ENCODE measurements at places on chromosomes 4 and X.

- no peak for DNase-seq
Measured at GRCh38 chrX:3129256-3129655, 88.0 kb downstream of the ARSF start.

- peak; percentile 74 for DNase-seq
Measured at GRCh38 chrX:17361620-17362019, 13.4 kb upstream of the NHS start.

DNA sequence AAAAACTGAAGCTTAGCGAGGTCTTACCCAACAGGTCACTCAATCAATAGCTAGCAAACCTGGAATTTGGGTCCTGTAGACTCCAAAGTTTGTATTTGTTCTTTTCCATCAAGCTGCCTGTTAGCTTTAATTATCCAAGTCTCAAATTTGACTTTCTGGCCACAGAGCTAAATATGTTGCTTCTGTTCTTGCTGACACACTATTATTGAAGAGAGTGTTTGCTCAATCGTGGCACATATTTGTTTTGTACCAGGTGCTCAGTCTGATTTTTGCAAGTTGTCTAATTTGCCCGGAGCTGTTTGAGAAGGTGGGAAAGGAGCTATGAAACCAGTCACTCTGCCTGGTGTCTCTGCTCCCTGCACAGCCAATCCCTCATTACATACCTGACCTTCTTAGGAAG, 41.7 kb upstream of the FRMD7 start:
- DNase-seq, result no peak

DNA sequence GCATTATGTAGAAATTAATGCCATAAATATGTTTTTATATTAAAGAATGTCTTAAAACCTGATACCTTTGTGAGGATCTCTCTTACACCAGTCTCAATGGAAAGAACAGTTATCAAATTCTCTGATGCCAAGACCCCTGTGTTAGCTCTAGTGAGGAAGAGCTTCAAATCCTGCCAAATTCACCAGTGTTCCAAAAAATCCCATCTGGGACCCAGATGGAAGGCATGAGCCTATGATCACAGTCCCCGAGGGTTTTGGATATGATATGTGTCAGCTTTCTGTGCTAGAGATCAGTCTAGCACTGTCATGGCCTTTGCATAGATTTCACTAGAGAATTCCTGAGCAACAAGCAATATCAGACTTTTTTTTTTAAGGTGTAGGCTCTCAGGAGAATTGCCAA, 412.1 kb downstream of the UBE2NL start:
- no peak for DNase-seq

GRCh38 chr4:26238426-26238777, 82.4 kb upstream of the RBPJ start:
- DNase-seq, result no peak

DNA sequence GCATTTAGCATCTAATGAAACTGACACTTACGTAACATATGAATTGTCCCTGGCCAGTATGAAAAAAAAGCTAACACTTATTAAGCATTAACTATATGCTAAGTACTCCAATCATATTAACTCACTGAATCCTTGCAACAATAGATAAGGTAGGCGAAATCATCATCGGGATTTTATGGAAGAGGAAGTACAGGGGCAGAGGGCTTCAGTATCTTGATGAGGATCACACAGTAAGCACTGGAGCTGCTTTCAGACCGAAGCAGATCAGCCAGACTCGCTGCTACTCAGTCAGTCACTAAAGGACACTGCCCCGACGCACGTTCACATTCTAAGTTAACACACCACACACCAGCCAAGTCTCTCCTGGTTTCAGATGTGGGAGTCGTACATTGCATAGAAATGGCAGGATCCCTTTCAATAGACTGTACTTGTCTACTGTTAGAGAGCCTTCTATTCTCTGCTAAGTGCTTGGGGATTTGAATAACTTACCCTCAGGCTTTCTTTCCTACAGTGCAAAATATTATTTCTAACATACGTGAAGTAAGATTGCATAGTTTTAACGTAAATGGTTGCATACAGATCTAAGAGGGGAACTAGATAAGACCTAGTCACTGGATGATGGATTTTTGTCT, 540.2 kb upstream of the TENM3 start:
- DNase-seq, result no peak

DNA sequence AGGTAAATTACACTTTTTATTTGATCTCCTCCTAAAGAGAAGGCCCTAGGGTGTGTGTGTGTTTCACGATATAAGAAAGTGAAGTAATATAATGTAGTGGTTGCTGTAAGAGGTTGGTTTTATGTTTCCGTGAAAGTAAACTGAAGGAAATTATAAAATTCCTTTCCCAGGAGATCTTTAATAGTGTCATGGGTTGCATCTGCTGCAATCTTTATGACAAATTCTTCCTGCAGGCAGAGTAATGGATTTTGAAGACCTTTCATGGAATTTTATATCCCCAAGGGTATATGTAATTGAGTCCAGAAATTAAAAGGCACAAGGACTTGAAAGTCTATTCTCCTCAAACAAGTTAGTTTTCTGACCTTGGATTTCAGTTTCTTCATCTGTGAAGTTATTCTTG, 538.6 kb downstream of the ANKRD50 start:
- no peak for DNase-seq

DNA sequence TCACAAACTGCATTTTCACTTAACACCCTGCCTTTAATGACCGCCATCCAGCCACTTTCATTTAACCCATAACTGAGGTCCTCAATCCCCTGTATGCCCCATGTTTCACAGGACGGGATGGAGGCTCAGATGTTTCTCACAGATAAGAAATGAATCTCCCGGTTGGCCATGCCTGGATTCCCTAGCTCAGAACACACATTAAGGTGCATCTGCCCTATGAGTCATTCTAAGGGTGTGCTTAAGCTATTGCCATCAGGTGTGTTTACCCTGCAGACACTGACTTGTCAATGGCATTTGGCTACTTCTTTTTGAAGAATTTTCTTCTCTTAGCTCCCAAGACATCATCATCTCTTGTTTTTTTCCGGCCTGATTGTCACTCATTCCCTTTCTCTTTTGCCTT, 222.6 kb upstream of the SMIM31 start:
- DNase-seq, result no peak

DNA sequence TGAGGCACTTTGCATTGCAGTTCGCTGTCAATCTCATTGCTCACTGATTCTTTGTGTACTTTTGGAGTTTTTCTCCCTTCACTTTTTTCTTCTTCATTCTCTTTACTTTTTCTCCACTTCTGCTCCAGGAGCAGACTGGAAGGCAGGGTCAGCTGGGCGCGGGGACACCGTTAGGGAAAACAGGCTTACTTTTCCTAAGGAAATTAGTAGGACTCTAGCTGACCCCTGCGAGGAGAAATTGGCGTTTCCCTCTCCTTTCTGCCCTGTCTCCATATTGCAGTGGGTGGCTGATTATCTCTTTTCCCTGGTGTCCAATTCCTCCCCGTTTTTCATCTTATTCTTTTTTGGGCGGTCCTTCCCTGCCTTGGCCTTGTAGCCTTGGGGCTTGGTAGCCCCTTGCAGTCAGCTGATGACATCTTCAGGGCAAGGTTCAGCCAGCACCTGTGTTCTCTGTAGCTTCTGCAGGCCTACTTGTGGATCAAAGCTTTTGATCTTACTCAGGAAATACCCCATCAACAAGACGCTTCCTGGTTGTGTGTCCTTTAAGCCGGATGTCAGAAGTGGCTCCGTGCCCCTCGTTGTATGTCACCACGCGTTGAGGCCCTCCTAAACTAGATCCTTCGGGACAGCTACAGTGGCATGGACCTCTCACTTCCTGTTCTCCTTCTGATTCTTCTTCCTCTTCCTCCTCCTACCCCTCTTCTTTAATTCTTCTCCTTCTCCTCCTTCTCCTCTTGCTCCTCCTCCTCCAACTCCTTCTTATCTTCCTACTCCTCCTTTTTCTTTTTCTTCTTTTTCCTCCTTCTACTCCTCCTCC, 36.1 kb downstream of the NBDY start:
- DNase-seq, result no peak

- DNase-seq, result peak; percentile 84
Measured at GRCh38 chr4:70705183-70706043, 16.4 kb upstream of the RUFY3 start.

GRCh38 chrX:16930392-16930791, 16.1 kb upstream of the REPS2 start:
- DNase-seq, result peak; percentile 58

DNA sequence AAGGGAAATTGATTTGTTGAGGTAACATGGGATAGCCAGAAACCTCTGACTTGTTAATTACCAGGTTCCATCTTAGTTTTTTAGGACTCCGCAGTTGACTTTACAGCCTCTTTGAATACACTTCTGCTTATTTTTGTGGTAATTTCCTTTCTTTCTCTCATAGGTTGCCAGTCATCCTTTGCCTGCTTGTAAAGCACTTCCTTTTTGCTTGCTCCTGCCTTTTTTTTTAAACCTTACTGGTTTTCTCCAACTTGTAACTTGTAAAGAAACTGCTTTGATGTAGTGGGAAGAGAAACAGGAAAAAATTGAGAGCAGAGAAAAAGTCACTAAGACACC, 2.6 kb downstream of the PGK1 start:
- DNase-seq, result no peak

Data from mesendoderm (in vitro differentiated cells).